Stimulated activated CD8-positive, alpha-beta memory T cell treated with anti-CD3 and anti-CD28 coated beads, Interleukin-12 subunit alpha, Interleukin-12 subunit beta, amount 100 ng/mL, for 4 hours (primary cell): ENCODE measurements at places on chromosomes 5 and 9.

- DNase-seq = no peak
Observed at GRCh38 chr5:83927140-83927733, 206.6 kb upstream of the HAPLN1 start.

DNA sequence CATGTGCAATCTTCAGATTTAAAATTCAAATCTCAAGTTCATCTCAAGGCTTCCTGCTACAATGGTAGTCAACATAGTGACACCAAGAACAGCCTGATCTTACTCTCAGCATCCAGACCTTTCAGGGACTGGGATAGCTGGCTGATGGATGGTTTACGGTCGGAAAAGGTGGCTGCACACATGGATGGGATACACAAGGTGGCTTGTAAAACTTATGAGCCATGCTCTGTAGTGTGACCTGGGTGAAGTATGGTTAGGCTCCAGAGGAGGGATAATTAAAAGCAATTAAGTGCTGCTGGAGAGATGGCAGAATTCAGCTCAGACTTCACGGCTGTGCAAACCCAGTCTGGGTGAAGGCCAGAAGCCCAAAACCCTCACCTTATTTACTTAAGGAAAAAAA lies 379.5 kb downstream of the NFIB start:
- no peak for DNase-seq

- DNase-seq = no peak
Observed at GRCh38 chr5:135625061-135625460, 46.3 kb upstream of the CXCL14 start.

DNA sequence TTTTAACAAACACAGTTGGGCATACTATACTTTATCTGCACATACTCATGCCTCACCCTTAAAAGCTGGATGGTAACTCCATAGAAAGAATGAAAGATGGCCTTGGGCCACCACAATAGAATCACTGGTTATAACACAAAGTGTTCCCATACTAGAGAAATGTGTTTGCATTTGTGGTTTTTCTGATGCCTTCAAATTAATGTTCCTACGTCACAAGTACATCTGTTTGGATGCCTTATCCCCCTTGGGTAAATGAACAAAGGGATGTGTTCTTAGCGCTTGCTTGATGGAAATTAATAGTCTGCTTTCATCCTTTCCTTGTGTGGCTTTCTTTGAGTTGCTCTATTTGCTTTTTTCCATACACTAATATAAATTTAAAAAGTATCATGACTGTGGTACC lies 291.1 kb upstream of the PDE4D start:
- DNase-seq = no peak

DNA sequence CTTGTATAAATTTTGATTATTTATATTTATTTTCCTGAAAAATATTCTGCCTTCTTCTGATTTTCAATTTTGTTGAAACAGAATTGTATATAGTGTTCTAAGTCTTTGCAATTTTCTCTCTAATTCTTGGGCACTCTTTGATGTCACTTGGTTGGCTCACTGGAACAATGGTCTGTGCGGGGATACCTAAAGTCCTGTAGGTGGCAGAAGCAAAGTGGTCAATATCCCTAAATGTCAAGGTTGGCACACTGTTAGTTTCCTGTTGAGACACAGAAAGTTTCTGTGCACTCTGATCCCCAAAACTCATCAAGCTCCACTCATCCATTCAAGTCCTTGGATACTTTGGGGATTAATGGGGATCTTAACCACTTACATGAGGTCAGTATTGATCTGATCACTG lies 480.8 kb upstream of the CCNG1 start:
- DNase-seq = no peak

DNA sequence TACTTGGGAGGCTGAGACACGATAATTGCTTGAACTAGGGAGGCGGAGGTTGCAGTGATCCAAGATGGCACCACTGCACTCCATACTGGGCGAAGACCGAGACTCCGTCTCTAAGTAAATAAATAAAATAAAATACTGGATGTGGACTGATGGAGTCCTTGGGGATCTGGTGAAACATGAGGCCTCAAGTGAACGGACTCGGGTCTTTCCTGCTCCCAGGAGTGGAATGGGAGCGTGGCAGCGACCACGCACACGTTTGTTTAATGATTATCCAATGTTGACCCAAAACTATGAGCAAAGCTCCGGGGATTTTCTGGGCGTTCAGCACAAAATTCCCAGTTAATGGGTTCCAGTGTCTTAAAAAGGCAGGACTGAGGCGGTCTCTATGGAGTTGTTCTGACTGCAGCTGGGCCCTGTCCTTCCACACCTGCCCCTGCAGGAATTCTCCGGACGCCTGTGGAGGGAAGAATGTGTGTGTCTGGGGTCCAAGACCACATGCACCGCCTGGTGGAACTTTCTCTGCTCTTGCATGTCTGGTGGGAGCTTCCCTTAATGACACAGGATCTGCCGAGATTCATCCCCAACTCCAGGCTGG lies 26.6 kb downstream of the NEK6 start:
- no peak for DNase-seq

DNA sequence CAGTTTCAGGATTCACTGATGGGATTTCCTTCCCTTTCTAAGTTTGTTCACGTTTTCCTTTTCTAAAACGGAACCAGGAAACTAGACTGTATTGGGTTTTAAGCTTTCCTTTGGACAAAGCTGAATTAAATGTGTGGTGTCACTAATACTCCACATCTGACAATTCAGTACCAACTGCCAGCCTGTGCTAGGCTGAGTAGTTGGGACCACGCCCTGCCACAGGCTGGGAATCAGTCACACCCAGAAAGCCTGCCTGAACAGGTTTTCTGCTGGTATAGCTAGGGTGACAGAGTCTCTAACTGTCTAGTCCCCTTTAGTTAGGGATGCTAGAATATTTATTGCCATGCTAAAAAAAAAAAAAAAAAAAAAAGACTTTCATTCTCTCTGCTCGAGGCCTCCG lies 15.6 kb downstream of the SPACA9 start:
- DNase-seq = no peak

DNA sequence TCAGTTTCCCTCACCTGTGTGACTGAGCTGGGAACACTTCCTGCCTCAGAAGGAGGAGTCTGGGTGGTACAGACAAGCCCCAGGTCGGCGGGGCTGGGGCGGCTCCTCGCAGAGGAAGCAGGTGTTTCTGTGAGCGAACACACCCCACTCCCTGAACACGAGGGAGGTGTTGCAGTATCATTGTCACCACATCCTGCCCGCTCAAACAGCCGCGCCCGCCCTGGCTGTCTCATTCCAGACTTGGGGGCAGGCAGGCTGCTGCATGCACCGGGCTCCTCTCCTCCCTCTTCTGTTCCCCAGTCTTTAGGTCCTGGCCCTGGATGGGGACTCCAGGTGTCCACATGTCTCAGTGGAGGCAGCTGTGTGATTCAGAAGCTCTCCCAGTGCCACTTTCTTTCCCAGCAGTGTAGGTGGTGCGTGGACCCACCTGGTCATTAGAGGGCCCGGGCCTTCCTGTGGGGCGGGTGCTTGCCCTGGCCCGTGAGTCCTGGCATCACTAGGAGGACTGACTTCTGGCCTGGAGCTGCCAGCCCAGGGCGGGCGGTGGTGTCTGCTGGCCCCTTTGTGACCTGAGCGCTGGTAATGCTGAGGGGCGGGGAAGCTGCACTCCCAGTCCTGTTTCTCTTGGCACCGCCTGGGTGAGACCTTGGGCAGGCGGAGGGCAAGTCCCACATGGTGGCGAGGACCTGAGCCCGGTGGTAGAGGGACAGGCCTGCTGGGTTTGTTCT lies 18.3 kb upstream of the PHYHD1 start:
- DNase-seq = peak; percentile 68

DNA sequence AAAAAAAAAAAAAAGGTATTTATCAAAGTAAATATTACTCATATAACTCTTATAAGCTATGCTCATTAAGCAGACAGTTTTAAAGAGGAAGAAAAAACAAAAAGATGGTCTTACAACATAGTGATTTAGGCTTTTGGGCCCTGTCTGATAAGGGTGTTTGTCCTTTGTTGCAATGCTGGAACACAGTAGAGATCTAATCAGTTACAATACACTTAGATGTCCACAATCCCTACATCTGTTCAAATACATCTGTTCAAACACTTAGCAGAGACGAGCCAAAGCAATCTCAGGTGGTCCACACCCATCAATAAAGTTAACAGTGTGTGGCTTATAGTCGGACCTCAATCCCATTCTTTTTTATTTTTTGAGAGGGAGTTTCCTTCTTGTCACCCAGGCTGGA lies 11.0 kb downstream of the PRXL2C start:
- DNase-seq = no peak

DNA sequence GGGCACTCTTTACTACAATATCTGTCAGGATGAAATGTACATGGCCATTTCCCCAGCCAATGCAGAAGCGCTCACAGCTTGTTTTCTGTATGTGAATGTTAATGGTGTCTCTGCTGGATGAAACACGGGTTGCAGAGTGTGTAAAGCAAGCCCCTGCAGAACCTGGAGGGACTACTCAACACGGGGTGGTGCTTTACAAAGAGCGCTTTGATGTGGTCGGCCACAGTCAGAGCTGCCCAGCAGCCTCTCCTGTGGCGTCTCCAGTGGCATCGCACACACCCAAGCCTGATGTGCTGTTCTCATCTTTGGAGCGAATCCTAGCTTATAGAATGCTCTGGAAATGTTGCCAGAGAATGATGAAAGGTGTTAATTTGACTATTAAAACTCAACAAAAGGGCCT lies 162.7 kb upstream of the NFIL3 start:
- no peak for DNase-seq

GRCh38 chr5:78005021-78005785 lies 229.1 kb upstream of the TBCA start:
- DNase-seq = no peak

DNA sequence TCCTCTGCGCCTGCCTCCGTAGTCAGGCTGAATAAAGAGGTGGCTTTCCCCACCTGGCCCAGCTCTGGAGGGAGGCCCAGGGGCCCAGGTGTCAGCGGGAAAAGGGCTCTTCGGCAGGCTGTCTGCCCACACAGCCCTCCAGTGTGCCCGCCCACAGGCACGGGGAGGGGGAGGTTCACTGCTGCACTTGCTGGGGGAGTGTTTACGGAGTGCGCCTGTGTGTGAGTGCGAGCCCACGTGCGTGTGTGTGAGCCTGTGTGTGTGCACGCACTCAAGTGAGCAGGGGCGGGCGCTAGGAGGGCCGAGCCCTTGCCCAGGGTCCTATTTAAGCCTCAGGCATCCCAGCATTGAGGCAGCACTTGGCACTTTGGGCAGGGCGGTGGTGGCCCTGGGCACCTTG lies 10.9 kb downstream of the DNLZ start:
- DNase-seq = no peak

GRCh38 chr9:10254338-10254737 lies 358.5 kb downstream of the PTPRD start:
- DNase-seq = no peak

GRCh38 chr9:135898634-135899407 lies 8.5 kb downstream of the CAMSAP1 start:
- no peak for DNase-seq

GRCh38 chr5:35266276-35266675 lies 36.0 kb upstream of the PRLR start:
- DNase-seq = no peak
